ENCODE measurements at places on chromosomes 11 and 22.

GRCh38 chr22:41919357-41920224, 4.7 kb upstream of the SHISA8 start:
- no peak for DNase-seq

GRCh38 chr22:40597526-40598430, 38.7 kb downstream of the MRTFA start:
- no peak for DNase-seq

DNA sequence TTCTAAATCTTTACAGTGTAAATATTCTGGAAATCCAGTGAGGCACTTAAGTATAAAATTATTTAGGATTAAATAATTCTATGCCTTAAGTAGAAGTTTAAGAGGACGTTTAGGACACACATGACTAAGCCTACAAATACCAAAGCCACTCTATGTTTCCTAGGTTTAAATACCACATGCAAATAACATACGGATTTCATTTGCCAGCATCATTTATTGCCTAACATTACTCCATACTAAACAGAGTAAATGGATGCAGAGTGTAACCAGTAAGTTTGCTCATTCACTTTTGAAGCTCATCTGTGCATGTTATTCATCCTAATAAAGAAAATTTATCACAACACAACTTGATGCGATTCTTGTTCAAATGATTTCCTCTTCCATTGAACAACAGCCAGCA, 4.1 kb downstream of the BDNF start:
- DNase-seq: no peak

GRCh38 chr11:45930031-45930794, 7.8 kb downstream of the LARGE2 start:
- DNase-seq: no peak

GRCh38 chr11:96413408-96413807, 23.6 kb downstream of the JRKL start:
- no peak for DNase-seq

- no peak for DNase-seq
These were observed 17.3 kb downstream of the GALNT18 start for GRCh38 chr11:11604370-11604990.

DNA sequence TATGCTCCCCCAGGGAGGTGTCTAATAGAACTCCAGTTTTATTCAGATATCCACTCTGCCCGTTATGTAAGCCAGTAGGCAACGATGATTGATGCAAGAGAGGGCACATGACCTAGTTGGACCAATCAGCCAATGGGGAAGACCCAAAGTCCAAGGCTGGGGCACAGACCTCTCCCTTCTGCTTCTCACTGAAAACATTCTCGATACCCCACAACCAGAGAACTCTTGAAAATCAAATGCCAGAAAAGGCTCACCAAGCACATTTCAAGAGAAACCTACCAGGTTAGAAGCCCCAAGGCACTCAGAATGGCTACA, 7.4 kb downstream of the HIRA start:
- DNase-seq: no peak

DNA sequence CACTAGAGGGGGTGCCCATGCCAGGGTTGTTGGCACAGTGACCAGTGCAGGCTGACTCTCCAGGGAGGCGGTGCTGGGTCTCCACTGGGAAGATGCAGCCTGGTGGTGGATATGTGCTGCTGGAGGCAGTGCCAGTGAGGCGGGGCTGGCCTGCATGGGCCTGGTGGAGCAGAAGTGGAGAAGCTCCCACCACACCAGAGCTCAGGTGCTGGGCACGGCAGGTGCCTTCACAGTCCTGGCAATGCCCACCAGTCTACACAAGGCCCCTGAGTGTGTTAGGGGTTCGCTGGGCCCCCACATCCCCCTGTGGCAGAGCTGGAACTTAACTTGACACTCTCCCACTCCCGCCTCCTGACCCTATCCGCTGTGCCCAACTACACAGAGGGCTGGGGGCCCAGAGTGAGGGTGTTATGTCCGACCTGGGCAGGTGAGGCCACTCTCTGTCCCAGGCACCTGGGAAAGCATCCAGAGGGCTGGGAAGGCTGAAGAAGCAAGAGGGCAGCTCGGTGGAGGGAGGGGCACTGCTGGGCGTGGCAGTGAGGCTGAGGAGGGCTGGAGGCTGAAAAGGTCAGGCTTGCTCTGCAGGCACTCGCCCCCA, 102.4 kb upstream of the B3GAT1 start:
- no peak for DNase-seq

- DNase-seq: no peak
These were observed 68.3 kb downstream of the ARHGEF12 start for GRCh38 chr11:120404495-120404894.

DNA sequence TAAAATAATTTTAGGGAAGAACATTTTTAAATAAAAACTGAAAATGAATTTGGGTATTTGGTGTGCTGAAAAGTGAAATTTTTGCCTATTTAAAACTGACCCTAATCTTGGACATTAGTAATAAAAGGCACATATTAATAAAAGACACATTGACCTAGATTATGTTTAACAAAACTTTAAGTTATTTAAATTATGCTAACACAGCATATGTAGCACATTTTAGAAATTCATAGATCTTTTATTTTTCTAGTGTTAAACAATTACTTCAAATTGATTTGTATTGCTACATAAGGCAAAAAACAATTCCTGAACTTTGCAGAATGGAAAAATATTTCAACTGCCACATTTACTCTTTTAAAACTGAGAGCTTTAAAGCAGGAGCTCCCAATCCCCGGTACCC, 10.6 kb downstream of the C11orf58 start:
- DNase-seq: no peak

DNA sequence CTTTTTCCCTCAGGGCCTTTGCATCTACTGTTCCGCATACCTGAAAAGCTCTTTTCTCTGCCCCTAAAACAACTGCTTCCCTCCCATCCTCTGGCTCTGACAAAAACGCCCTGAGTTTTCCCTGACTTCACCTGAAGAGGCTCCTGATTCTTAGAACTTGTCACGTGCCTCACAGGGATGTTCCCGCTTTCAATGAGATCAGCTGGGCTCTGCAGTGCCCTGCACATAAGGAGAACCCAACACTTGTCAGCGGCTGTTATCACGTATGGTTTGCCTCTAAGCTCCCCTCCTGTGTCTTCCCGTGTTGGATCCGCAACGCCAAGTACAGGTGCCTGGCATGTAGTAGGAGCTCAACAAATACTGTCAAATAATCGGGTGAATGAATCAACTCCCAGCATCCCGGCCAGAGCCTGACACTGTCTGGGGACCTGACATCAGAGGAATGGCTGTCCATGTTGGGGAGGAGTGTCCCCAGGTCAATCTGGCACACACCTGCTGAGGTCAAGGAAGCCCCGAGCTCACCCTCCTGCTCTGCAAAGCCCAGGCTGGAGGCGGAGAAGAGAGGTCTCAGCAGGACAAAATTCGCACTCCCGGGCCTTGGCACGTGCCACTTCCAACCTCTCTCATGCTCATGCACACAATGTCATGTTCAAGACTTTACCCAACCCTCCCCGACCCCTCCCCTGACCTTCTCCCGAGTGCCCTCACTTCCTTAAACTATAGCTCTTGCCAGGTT, 4.2 kb upstream of the GRK2 start:
- DNase-seq: no peak

DNA sequence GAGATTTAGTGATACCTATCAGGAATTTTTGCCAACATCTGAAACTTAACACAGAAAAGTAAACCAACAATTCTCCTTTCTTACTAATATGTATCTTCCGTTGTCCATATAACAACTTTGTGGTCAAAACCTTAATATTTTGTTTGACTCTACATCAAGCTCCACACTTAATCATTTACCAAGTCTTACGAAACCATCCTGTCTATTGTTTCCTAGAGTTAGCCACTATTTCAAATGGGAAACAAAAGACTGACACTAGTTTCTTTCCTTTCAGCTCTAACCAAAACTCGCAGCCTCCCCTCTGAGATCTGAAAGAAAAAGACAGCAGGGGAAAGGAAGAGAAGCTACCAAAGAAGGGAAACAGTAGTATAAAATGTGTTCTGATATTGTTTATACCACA, 26.5 kb upstream of the PRDM10 start:
- no peak for DNase-seq

DNA sequence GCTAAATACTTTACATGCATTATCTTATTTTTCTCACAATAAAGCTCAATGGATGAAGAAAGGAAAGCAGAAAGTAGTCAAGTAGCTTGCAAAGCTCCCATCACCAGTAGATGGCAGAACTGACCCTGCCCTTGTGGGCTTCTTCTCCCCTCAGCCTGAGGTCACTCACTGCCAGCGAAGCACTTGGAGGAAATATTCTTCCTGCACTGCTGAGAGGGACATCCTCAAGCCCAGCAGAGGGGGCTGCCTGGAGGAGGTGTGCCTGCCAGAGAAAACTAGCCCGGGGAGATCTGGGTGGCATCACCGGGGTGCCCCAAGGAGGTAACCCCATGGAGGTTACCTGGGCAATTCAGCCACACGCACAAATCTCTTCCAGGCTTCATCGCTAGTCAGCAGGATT, 6.6 kb downstream of the APOL4 start:
- DNase-seq: no peak

DNA sequence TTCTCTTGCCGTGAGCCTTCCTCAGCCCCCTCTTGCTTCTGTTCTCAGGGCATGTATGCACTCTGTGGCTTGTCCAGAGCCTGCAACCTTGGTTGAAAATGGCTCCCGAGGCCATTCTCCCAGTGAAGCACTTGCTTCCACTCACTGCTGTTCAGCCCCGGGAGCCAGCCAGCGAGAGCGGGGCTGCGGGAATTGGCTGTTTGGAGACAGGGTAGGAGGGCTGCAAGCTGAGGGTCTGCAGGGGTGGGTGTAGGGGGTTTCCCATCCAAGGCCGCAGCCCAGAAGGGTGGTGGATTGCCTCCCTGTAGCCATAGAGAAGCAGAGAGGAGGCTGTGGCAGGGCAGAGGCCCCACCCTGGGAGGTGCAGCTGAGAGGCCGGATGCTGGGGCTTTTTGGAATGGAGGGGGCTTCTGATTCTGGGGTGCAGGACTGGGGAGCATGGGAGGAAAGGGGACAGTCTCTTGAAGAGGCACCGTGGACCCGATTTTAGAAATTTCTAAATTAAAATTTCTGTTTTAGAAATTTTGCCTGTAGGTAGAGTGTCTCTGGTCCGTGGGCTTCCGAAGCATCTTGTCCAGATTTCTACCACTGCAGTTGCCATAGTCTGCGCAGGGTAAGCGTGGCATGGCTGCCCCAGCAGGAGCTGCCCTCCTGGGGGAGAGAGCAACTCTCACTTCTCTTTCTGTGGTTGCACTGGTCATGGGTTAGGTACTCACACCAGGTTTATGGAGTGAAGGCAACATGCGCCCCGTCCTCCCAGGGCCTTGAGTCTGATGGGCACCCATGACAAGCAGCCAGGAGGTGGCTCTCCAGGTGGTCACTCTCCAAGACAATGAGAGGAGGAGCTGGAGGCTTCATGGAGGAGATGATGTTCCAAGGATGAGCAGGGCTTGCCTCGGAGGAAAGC, 100.2 kb downstream of the TBC1D22A start:
- no peak for DNase-seq

DNA sequence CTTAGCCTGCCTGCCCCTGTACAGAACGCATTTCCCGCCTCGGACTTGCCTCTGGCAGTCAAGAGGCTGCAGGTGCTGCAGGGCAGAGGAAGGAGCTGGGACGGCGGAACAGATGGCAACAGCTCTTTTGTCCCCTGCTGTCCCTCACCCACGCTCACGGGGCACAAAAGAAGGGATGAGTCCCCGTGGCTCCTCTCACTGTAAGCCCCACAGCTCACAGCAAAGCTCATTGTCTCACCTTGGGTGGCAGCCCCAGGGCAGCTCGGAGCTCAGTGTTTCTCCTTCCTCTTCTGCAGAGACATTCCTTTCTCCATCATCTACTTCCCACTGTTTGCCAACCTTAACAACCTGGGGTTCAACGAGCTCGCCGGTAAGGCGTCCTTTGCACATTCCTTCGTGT, 24.3 kb downstream of the SLC25A18 start:
- no peak for DNase-seq

DNA sequence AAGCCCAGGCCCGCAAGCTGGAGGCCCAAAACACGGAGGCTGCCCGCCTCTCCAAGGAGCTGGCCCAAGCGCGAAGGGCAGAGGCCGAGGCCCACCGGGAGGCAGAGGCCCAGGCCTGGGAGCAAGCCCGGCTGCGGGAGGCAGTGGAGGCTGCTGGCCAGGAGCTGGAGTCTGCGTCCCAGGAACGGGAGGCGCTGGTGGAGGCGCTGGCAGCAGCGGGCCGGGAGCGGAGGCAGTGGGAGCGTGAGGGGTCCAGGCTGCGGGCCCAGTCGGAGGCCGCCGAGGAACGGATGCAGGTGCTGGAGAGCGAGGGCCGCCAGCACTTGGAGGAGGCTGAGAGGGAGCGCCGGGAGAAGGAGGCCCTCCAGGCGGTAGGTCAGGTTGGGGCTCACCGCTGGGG, 4.8 kb downstream of the CCDC88B start:
- DNase-seq: no peak

- no peak for DNase-seq
These were observed 365.7 kb upstream of the CADM1 start for GRCh38 chr11:115869780-115870431.

GRCh38 chr11:66188580-66188979, 79.9 kb upstream of the RAB1B start:
- no peak for DNase-seq

- no peak for DNase-seq
These were observed 16.2 kb downstream of the ATM start for GRCh38 chr11:108239076-108239475.

GRCh38 chr22:49598338-49598737, 229.3 kb downstream of the BRD1 start:
- DNase-seq: no peak

- DNase-seq: no peak
These were observed 16.4 kb downstream of the TOM1 start for GRCh38 chr22:35315855-35316745.

GRCh38 chr11:72856065-72856464, 41.9 kb downstream of the ATG16L2 start:
- no peak for DNase-seq

- no peak for DNase-seq
These were observed 61.1 kb downstream of the WT1 start for GRCh38 chr11:32374261-32374711.

DNA sequence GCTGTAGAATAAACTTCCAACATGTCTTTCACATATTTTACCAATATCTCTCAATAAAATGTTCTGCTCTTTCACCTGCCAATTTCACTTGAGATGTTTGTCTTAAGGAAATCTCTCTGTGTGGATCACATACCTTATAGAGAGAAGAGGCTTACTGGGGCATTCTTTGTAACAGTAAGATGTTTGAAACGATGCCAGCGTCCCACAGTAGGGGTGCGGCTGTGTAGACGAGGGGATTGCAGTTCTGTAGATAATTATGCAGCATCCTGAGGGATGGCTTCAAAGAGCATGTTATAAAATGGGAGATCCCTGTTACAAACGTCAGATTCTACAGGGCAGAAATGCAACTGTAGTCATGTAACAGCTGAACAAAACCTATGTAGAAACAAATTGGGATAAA, 200.0 kb downstream of the TBC1D22A start:
- DNase-seq: no peak

DNA sequence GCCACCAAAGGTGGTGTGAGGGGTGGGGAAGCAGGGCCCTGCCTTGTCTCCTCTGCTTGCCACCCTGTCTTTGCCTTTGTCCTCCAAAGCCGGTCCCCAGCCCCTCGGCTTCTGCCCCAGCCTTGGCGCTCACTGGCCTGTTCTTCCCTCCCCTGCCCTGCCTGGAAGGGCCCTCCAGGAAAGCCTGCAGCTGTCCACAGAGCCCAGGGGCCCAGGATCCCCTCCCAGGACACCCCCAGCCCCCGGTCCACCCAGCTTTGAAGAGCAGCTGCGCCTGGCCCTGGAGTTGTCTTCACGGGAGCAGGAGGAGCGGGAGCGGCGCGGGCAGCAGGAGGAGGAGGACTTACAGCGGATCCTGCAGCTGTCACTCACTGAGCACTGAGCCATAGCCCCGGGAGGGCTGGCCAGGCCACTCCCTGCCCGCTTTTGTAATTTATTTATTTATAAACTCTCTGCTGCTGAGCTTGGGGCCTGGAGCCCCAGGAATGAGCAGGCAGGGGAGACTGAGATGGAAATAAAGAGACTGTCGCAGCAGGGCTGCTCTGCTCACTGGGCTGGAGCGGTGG, 1.3 kb upstream of the SSH3 start:
- no peak for DNase-seq
